ENCODE measurements at places on chromosomes 5 and 9.

DNA sequence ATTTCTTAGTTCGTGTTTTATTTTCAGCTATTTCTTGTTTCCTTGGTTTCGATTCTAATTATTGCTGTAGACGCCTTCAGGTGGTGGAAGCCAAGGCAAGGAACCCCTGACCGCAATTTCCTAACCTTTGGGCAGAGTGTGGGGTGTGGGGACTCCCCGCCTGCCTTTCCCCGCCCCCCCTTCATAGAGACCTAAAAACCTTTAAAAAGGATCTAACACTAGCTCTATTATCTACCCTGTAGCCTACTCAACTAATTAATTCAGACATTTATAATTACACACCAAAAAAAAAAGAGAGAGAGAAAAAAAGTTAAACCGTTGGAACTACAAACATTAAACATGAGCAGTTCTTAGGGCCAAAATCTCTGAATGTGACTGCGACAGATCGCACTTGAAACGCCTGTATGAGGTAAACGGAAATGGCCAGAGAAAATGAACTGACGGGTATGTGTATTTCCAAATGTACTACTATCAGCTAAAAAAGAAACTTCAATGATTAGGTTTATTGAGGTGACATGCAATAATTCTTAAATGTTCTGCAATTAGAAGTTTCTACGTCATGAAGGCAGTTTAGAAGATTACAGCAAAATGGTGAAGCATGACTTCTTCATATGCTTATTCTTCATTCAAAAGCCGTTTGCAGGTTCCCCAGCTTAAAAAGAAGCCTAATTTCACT lies 19.0 kb upstream of the FER start:
- no peak for DNase-seq

DNA sequence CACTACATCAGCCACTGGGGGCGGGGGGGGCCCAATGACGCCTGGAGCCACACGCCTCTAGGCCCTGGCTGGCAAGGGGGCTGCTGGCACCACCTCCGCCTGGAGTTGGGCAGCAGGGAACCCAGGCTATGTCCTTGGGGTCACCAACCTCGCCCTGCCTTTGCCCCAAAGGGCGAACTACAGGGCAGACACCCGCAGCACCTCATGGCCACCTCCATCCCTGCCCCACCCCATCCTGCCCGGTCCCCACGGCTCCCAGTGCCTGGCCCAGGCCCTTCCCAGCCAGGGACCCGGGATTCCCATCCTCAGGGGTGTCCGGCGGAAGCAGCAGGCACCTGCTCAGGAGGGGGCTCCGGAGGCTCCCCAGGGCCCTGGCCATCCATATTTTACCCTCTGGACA lies 37.0 kb downstream of the NACC2 start:
- DNase-seq, result no peak

DNA sequence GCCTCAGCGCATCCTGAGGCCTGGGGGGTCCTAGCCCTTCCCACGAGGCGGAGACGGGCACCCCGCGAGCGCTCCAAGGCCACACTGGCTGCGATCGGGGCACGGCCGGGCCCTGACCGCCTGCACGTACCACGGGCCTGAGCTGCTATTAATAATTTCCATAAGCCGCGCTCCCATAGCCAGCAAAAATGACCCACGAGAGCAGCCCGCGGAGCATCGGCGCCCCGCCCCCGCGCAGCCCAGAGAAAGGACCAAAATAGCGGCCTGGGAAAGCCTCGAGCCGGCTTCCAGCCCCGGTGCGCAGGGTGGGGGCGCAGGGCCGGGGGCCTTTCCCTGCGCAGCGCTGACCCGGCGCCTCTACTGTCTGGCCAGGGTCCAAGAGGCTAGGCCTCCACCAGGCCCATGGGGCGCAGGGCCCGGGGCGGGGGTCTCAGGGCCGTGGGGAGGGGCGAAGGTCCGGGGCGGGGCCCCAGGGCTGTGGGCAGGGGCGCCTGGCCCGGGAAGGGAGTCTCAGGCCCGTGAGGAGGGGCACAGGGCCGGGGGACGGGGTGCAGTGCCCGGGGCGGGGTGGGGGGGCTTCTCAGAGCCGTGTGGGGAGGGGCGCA lies 54.4 kb downstream of the EXD3 start:
- DNase-seq, result no peak

GRCh38 chr5:1106385-1107166 lies 5.3 kb downstream of the SLC12A7 start:
- DNase-seq, result no peak

DNA sequence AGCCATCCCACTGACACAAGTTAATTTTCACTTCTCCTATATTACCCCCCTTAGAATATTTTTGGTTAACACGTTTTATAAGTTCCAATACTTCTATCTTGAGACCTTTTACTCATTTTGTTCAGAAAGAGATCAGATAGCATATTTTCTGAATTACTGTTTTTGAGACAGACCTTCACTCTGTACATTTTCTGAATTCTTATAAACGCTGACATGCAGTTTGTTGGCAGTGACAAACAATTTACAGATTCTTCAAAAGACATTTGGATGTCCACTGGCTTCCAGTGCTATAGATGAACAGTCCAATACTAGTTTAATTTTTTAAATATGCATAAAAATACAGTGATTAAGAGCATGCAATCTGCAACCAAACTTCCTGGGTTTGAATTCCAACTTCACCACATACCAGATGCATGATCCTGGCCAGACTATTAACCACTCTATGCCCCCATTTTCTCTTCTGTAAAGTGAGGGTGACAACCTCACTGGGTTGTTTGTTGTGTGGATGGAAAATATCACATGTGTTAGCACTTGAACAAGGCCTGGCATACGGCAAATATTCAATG lies 142.1 kb downstream of the AGTPBP1 start:
- no peak for DNase-seq

- peak; percentile 72 for DNase-seq
Observed at GRCh38 chr5:160423099-160423498, 1.4 kb downstream of the PTTG1 start.

- no peak for DNase-seq
Observed at GRCh38 chr9:88464851-88465250, 70.1 kb upstream of the NXNL2 start.

GRCh38 chr5:9409413-9409960 lies 136.4 kb downstream of the SEMA5A start:
- no peak for DNase-seq

DNA sequence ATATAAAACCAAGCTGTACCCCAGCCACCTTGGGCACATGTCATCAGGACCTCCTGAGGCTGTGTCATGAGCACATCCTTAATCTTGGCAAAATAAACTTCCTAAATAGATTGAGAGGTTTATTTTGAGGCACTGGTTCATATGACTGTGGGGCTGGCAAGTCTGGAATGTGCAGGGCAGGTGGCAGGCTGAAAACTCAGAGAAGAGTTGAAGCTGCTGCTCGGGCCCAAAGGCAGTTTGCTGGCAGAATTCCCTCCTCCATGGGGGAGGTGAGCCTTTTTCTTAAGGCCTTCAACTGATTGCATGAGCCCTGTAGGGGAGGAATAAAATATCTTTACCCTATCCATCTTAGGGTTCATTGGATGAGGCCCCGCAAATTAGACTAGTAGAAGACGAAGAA lies 72.2 kb upstream of the CDK20 start:
- DNase-seq, result no peak

Measured in NCI-H1436 (cell line).